DMS153 (cell line): ENCODE measurements at places on chromosomes 11 and 22.
A peak's percentile ranks its signal among the peaks of the same experiment; 100 is the strongest.

DNA sequence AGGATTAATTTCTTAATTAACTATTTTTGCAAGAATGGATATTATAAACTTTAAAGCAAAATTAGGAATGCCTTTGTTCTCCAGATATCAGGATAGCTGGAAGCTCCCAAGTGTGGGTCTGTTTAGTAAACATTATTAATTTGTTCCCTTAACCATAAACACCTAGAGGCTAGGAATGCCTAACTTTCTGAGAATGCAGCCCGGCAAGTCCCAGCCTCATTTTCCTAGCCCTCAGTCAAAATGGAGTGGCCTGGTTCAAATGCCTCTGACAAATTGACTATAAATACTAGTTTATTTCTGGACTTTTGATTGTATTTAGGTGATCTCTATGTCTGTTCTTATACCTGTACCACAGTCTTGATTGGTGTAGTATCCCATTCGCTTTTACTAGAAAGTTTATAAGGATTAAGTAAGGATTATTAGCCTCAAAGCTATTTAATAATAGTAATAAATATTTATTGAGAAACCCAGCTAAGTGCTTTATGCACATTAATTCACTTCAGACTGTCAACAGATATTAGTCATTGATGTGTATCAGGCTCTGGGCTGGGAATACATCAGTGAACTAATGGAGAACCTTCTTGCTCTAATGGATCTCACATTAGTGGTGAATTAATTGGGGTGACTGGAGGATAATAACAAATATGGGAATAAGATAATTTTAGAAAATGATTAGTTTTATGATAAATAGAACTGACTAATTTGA is 25.8 kb downstream of the PPME1 start:
- DNase-seq = no peak

DNA sequence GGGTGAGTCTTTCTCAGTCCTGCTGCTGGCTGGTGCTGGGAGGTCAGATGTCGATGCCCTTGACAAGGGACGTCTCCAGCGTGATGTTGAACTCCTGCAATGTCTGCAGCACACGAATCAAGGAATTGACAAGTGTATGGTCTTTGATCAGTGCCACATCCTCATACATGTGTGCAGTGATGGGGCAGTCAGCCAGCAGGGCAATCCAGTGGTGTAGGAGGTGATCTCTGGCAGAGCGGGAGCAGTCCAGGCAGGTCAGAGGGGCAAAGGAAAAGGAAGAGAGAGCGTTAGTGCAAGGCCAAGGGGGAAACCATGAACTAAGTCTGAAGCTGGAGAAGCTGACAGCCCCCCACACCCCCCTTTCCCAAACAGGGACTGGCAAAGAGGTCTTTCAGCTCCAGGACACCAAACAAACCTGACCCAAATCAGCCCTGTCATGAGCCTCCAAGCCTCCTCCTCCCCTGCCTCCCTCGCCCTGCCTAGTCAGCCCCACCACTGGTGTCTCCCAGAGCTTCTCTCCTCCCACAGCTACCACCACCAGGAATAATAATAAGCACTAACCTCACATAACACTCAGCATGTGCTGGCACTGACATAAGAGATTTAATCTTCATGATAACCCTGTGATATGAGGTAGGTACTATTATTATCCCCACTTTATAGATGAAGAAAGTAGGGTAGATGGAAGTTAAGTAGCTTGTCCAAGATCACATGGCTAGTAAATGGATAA is 48.4 kb upstream of the SCUBE2 start:
- no peak for DNase-seq

DNA sequence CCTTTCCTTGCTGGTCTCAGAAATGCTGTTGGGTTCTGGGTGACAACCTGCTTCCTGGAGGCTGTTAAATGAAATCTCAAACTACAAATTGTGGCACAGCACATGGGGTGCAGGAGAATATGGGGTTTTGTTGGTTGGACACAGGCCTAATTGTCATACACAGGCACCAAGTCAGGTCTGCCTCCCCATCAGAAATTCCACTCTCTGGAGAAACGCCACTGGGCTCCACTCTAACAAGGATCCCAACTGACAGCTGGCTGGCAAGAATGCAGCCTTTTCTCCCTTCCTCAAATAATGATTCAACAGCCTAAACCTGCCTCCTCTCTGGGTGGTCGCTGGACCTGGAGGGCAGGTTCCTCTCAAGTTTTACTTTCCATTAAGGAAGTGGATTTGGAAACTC is 177.8 kb upstream of the NARS2 start:
- no peak for DNase-seq

GRCh38 chr11:34624069-34624468 is 3.2 kb downstream of the EHF start:
- DNase-seq = no peak

DNA sequence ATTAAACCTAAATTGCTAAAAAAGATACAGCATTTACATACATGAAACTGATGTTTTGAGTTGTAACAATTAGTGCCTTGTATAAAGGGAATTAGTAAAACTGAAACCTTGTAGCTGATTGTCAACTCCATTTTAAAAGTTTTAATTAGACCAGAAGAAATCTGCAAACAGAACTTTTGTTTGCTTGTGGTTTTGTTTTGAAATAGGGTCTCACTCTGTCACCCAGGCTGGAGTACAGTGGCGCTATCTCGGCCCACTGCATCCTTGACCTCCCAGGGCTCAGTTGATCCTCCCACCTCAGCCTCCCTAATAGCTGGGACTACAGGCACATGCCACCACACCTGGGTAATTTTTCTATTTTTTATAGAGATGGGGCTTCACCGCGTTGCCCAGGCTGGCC is 86.5 kb upstream of the SLC6A5 start:
- no peak for DNase-seq

DNA sequence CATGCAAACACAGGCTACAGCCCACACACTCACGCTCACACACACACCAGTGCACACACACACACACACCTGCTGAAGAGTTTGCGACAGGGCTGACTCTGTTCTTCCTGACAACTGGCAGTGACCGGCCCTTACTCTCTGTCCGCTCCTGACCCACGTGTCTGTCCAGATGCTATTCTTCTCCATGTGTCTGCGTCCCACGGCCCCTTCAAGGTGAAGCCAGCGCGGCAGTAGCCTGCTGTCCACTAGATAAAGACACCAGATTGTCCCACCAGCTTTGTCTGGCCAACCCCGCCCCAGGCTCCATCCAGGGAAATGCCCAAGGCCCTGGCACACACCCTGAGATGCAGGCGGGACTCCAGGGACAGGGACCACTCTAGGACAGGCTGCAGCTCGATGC is 713.9 kb downstream of the BRD1 start:
- no peak for DNase-seq

- peak; percentile 55 for DNase-seq
Observed at GRCh38 chr11:61541598-61541997, 33.0 kb downstream of the LRRC10B start.

DNA sequence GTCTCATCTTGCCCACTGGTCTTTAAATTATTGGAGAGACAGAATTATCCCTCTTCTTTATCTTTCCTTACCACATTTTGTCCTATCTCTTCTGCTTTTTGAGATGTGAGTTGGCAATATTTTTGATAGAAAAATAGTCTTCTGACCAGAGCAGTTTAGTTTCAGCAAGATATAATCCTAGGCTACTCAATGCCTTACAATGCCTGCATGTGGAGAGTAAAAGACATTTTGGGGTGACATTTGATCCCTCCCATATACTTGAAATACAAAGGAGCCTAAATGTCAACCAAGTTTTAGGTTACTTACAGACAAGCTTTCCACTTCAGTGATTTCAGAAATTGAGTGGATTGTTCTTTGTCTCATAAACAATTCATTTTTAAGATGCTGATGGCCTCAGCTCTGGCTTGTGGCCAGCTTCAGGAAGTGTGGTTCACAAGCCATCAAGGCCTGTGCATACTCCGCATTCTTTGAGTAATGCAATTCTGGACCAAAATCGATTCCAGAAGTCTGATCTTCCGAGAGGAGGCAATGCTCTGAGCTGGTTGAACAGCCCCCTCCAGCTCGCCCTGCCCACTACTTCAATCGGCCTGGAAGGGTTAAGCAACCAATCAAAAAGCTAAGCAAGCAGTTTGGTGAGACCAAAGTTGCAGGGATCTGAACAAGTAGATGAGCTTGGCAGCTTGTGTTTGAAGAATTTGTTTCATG is 274.4 kb downstream of the BLID start:
- no peak for DNase-seq

DNA sequence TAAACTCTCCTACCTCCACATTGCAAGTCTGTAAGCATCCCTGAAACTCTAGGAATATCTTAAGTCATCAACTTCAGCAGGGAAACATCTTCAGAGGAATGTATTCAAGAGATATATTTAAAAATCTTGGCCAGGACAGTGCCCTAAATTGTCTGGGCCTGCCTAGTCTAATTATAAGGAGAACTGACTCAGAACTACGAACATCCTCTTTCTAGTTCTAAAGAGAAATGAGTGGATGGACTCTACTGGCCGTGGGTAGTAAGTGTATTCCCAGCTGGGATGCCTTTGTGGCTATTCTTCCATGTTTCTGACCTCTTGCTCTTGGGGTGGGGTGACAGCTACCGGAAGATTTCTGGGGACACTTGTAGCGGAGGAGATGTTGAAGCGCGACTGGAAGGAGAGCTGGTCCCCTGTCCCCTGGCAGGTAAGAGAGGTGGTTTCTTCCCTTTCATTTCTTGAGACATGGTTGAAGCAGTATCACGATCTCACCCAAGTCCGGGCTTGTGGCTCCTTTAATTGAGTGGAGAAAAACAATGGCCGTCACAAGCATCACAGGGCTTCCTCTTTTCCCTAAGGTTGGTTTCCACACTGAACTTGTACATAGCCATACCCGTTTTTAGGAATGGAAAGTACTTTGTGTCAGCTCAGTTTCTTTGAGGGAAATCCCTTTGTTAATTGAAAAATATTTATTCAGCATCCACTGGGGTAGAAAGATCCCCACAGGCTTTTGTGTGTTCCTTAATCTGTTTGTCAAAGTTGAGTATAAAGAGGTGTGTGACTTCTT is 97.7 kb upstream of the SORL1-AS1 start:
- DNase-seq = no peak
